ENCODE measurements at places on chromosomes 16 and 17.

DNA sequence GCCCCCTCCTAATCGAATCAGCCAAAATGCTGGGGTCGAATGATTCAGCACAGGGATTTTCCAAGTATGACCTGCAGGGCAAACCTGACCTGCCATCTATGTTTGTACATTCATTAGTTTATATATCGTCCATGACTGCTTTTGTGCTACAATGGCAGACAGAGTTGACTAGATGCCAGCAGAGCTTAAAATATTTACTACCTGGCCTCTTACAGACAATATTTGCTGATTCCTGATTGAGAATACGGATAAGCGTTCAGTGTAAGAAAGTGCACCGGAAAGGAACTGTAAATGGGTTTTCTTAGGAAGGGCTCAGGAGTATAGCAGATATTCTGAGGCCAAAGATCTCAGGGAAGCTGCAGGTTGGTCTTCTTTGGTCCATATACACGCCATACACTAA lies 11.7 kb upstream of the TOM1L1 start:
- no peak for DNase-seq

DNA sequence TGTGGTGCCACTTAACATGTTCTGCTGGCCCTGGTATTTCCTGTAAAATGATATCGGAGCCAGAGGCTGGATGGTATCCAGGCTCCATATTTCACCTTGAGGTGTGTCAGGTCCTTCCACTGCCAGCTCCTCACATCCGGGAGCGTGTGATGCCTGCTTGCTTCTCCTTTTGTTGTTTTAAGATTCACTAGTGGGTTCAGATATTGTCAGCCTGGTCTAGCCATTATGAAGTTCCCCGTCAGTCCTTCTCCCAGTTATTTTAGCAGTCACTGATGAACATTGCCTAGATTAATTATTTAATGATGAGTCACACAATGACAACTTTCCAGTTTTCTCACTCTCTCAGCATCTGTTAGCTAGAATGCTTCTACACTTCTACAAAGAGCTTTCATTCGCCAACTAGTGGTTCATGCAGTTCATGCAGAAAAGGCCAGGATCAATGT lies 11.3 kb downstream of the DNAAF1 start:
- no peak for DNase-seq

DNA sequence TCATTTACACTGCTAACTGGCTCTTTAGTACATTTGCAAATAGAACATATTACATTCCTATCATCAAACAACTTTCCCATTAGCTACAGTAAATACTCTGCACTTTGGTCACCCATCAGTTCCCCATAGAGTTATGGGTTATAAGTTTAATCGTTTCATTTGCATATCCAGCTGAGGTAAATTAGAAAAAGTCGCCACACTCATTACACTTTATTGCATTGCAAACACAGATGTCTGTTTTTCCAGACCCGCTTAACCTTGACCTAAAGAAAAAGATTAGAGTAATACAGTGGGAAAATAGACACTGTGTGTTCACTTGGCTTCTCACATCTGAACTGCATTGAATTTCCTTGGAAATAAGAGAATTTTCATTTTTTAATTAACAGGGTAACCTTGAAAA lies 213.1 kb upstream of the PSMD7 start:
- no peak for DNase-seq

GRCh38 chr17:39719563-39720355 lies 10.6 kb downstream of the MIEN1 start:
- DNase-seq, result no peak

GRCh38 chr17:16952401-16952800 lies 19.5 kb downstream of the TNFRSF13B start:
- DNase-seq, result no peak

GRCh38 chr16:11004351-11004750 lies 60.0 kb downstream of the CLEC16A start:
- DNase-seq, result no peak

Measured in neural progenitor cell (in vitro differentiated cells).